ENCODE measurements at places on chromosomes 3 and 15.

- H3K36me3 ChIP-seq: no peaks in the 10 kb centered on the region
- H3K27ac ChIP-seq: no peak overlapping the region
These were observed 36.2 kb upstream of the LRTM1 start for GRCh38 chr3:54964081-54964480.

DNA sequence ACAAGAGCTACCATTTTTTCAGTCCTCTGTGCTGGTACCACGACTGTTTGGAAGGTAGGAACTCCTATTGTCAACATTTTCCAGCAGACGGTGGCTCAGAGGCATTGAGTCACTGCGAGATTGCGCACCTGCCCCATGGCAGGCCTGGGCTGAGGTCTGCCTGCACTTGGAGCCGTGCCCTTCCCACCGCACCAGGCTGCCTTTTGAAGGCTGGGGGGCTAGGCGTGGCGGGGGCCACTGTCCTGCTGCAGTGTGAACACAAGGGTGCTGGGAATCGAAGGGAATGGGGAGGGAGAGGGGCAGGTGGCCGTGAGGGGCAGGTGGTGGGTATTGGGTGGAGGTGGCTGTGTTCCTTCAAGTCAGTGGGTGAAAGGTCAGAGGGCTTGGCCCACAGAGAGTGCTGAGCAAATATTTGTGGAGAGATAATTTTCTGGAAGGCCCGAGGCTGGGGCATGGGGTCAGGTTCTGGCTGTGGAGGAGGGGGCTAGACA lies 16.3 kb downstream of the SNX33 start:
- DNase-seq: no peak
- no peaks in the 10 kb centered on the region for H3K4me1 ChIP-seq
- H3K4me3 ChIP-seq: no peak overlapping the region
- peaks cover 10% of the 10 kb centered on the region for H3K27me3 ChIP-seq
- H3K36me3 ChIP-seq: no peaks in the 10 kb centered on the region

DNA sequence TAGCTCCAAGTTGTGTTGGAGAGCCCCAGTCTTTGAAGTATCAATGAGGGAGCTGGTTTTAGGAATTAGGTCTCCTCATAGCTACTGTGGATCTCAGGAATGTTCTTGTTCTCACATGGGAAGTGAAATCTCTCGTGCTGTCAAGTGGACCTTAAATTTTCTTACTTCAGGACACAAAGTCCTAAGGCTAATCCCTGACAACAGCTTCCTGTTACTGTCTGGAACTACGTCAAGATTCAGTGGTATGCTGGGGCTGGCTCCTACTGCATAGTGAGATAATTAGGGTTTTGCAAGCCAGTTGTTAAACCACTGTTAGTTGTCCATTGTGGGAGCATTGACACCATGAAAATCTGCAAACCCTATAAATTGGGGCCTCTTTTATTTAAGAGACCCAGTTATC lies 22.8 kb downstream of the MESP1 start:
- H3K36me3 ChIP-seq: no peaks in the 10 kb centered on the region
- no peak overlapping the region for H3K27ac ChIP-seq
- H3K4me1 ChIP-seq: no peaks in the 10 kb centered on the region
- peaks cover 11% of the 10 kb centered on the region for H3K27me3 ChIP-seq
- no peak overlapping the region for H3K4me3 ChIP-seq

DNA sequence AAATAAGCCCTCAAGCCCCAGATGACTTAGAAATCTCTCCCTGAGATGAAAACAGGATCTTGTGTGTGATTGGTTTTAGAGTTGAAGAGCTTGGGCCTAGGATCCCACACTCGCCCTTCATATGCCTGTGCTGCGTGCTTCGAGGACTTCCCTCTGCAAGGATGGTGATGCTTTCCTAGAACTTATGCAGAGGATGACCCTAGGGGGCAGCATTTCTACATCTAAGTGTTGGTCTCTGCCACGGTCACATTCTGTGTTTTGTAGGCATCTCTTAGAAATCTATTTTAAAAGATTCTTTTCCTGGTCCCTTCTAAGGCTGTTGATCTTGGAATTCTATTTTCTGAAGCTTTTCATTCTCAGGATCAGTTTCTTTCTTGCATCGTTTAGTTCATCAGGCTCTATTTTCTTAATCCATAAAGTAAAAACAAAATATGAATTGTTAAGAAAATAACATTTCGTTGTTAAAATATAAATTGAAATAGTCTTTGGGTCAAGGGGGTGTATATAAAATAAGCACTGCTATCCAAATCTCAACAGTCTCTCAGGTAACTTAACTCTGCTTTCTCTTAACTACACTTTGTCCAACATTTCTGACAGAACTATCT lies 45.7 kb downstream of the WDR76 start:
- H3K4me3 ChIP-seq: no peak overlapping the region
- H3K27ac ChIP-seq: no peak overlapping the region
- DNase-seq: no peak
- H3K36me3 ChIP-seq: peaks cover 4% of the 10 kb centered on the region
- H3K27me3 ChIP-seq: no peaks in the 10 kb centered on the region

DNA sequence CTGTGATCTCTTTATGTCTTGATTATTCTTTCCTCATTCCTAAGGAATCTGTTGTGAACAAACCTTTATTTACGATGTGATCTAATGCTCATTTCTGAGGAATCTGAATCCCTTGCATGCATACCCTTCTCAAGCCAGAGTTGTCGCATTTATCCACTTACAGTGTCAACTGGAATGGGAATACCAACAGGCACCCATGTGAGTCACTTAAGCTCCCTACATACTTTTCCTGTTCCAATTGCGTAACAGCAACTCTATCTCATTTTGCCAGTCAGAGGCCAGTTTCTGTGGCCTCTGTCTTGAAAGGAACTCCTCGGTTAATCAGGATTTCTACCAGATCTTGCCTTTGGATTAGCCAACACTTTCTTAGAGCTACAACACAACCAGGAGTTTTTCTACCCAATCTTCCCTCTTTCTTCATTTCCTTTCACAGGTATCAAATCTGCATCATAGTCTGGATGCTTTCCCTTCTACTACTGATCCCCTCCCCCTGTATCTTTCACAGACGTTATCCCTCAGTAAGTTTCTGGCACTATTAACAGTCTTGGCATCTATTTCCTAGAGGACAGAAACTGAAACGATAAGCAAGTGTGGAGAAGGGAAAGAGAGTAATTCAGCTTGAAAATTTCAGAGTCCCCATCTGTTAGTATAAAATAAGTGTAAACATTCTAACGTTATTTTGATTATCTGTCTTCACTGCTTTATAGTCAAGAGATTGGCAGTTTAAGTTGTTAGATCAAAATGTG lies 66.8 kb upstream of the BCHE start:
- no peaks in the 10 kb centered on the region for H3K27me3 ChIP-seq
- no peak for DNase-seq
- H3K4me3 ChIP-seq: no peak overlapping the region
- no peaks in the 10 kb centered on the region for H3K4me1 ChIP-seq
- no peak overlapping the region for H3K27ac ChIP-seq

DNA sequence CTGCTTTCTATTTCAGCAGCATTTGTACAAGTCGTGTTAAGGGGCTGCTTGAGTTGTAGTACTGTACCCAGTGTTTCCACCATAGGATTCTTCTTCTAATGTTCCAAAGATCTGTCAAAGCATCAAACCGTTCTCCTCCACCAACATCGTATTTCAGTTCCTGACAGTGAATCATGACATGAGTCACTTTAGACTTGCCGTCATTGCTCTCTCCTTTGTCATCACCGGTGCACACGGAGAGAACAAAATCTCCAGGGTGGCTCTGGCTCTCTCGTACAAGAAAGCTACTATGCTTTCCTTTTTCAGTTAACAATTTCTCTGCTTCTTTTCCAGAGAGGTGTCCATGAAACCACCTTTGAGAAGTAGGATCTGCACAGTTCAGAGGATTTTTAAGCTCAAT lies 270.9 kb upstream of the CCDC54 start:
- no peaks in the 10 kb centered on the region for H3K36me3 ChIP-seq
- DNase-seq: no peak
- no peak overlapping the region for H3K27ac ChIP-seq
- no peak overlapping the region for H3K4me3 ChIP-seq

- H3K27ac ChIP-seq: no peak overlapping the region
- H3K36me3 ChIP-seq: no peaks in the 10 kb centered on the region
- no peaks in the 10 kb centered on the region for H3K4me1 ChIP-seq
- DNase-seq: no peak
- peaks cover 5% of the 10 kb centered on the region for H3K27me3 ChIP-seq
- H3K4me3 ChIP-seq: no peak overlapping the region
These were observed 159.9 kb upstream of the SLC2A2 start for GRCh38 chr3:171186383-171186782.

GRCh38 chr3:52281981-52282801 lies 3.7 kb upstream of the WDR82 start:
- H3K27ac ChIP-seq: no peak overlapping the region
- no peak for DNase-seq
- no peak overlapping the region for H3K4me3 ChIP-seq
- peaks cover 15% of the 10 kb centered on the region for H3K4me1 ChIP-seq

DNA sequence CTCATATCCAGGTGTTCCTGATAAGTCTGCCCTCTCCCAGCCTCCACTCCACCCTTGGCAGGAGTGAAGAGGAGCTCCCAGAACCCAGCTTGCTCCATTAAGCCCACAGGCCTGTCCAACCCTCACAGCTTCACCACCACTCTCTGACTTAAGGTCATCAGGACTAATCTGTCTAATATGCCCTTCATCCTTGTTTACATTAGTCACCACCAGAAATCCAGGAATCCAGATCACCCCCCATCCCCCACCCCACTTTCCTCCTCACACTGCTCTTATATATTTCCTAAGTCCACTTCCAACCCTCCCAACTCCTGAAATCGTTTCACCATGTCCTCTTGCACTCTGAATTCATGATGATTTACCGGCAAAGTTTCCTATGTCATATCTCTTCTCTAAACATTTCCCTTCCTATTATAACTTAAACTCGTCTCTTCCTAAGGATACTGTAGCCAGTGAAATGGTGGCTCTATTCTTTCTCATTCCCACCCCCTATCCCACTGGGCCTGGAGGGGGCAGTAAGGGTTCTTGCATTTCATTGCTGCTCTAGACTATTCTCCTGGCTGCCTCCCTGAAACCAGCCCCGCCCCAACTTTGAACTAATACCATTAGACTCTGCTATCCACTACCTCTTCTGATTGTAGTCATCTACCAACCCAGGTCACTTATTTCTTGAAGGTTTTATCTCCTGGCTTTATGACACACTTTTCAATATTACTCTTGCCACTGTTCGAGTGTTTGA lies 43.4 kb downstream of the PPP2R3A start:
- no peak overlapping the region for H3K27ac ChIP-seq
- H3K4me1 ChIP-seq: no peaks in the 10 kb centered on the region
- H3K4me3 ChIP-seq: no peak overlapping the region
- H3K36me3 ChIP-seq: no peaks in the 10 kb centered on the region

GRCh38 chr3:31278532-31278931 lies 254.2 kb upstream of the STT3B start:
- H3K36me3 ChIP-seq: no peaks in the 10 kb centered on the region
- no peak overlapping the region for H3K27ac ChIP-seq
- no peak for DNase-seq

DNA sequence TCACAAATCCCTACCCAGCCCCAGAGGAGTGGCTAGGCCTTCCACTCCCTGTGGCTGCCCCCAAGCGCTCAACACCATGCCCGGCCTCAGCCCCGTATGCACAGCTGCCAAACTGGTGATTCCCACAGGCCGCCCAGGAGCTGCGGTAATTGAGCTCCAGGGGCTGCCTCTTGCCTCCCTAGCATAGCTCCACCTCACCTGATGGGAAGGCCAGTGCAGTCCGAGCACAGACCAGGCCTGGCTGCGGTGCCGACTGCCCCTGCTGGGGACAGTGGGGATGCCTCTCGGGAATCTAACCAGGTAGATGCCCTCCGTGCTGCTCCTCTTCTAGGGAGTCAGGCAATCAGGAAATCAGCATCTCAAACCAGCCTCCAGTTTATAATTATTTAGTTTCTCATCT lies 25.9 kb downstream of the SCN5A start:
- no peak overlapping the region for H3K4me3 ChIP-seq
- no peak overlapping the region for H3K27ac ChIP-seq
- no peaks in the 10 kb centered on the region for H3K4me1 ChIP-seq

- no peaks in the 10 kb centered on the region for H3K4me1 ChIP-seq
- H3K36me3 ChIP-seq: no peaks in the 10 kb centered on the region
- no peak overlapping the region for H3K27ac ChIP-seq
- no peak overlapping the region for H3K4me3 ChIP-seq
- peaks cover 1% of the 10 kb centered on the region for H3K27me3 ChIP-seq
These were observed 237.3 kb downstream of the SHOX2 start for GRCh38 chr3:157868946-157869345.

DNA sequence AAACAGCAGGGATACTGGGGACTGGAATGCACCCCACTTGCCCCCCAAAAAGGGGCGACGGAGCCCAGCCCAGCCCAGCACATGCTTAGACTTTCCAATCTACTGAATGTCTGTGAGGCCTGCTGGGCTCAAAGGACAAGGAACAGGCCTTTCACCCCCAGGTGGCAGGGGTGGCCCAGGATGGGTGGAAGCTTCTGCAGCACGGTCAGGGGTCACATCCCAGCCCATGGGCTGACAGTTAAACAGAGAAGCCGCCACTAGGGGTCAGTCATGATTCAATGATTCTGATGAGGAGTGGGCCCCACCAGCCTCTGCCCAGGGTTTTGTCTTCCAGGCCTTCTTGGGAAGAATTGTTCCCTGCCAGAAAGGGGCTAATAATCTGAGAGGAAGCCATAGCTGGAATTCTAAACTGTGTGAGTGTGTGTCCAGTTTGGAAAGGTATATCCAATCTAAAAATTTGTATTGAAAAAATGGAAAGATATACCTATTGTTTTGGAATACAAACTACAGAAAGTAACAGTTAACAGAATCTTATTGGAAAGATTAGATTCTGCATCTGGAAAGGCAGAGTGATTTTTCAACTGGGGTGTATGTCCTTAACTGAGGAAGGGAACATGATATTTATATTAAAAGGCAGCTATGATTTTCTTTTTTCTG lies 2.2 kb downstream of the CHRNB4 start:
- no peak overlapping the region for H3K4me3 ChIP-seq
- H3K27me3 ChIP-seq: peaks cover 14% of the 10 kb centered on the region
- H3K36me3 ChIP-seq: no peaks in the 10 kb centered on the region

GRCh38 chr15:70833861-70834765 lies 19.8 kb downstream of the LARP6 start:
- H3K4me1 ChIP-seq: no peaks in the 10 kb centered on the region
- H3K4me3 ChIP-seq: no peak overlapping the region
- no peak for DNase-seq
- H3K36me3 ChIP-seq: no peaks in the 10 kb centered on the region
- peaks cover 15% of the 10 kb centered on the region for H3K27me3 ChIP-seq

DNA sequence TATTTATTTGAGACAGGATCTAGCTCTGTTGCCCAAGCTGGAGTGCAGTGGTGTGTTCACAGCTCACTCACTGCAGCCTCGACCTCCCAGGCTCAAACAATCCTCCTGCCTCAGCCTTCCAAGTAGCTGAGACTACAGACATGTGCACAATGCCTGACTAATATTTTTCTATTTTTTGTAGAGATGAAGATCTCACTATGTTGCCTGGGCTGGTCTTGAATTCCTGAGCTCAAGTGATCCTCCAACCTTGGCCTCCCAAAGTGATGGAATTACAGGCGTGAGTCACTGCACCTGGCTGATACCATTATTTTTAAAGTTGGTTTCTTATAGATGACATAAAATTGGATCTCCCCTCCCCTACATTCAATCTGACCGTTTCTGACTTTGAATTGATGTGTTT lies 139.5 kb upstream of the RGMA start:
- H3K27ac ChIP-seq: no peak overlapping the region
- DNase-seq: no peak
- no peak overlapping the region for H3K4me3 ChIP-seq
- H3K36me3 ChIP-seq: no peaks in the 10 kb centered on the region
- peaks cover 7% of the 10 kb centered on the region for H3K27me3 ChIP-seq

GRCh38 chr15:66947471-66947870 lies 117.9 kb upstream of the SMAD3 start:
- peak overlapping the region; percentile 33 for H3K4me3 ChIP-seq
- H3K36me3 ChIP-seq: no peaks in the 10 kb centered on the region
- peaks cover 23% of the 10 kb centered on the region for H3K4me1 ChIP-seq
- DNase-seq: no peak

- H3K4me1 ChIP-seq: peaks cover 30% of the 10 kb centered on the region
- H3K36me3 ChIP-seq: peaks cover 47% of the 10 kb centered on the region
- H3K4me3 ChIP-seq: no peak overlapping the region
- H3K27me3 ChIP-seq: no peaks in the 10 kb centered on the region
These were observed 57.2 kb downstream of the DLG1 start for GRCh38 chr3:197241173-197241572.
